ENCODE measurements at places on chromosomes 5 and 9.

- DNase-seq: no peak
Observed at GRCh38 chr5:147645197-147645596, 135.3 kb upstream of the DPYSL3 start.

DNA sequence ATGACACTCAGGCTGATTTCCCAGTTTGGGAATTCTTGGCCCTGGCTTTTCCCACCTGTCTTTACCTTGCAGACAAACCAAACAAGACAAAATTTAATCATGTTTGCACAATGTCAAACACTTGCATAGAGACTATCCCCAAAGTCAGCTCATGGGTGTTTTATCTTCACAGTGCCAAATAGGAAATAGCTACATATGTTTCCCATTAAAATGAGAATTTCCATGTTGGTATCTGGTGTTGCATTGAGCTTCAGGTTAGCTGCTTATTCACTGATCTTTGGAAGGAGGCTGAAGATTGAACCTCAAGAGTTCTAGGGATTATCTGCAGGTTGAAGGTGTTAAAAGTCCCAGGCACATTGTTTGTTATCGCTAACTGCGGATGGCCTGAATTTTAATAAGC lies 19.5 kb downstream of the MAP1B start:
- DNase-seq: no peak

- peak; percentile 11 for DNase-seq
Observed at GRCh38 chr9:37984672-37985611, 81.0 kb upstream of the SLC25A51 start.

GRCh38 chr9:133973111-133973790 lies 18.9 kb downstream of the VAV2 start:
- no peak for DNase-seq

- DNase-seq: no peak
Observed at GRCh38 chr5:65262096-65262495, 219.6 kb downstream of the ADAMTS6 start.

Measured in activated CD4-positive, alpha-beta T cell treated with anti-CD3 and anti-CD28 coated beads for 48 hours (primary cell).